ENCODE measurements at places on chromosomes 16 and 17.

- no peak for DNase-seq
Measured at GRCh38 chr16:2592786-2593185, 55.0 kb downstream of the PDPK1 start.

- DNase-seq = no peak
Measured at GRCh38 chr16:79037521-79038373, 562.8 kb downstream of the MAF start.

- DNase-seq = no peak
Measured at GRCh38 chr17:80262775-80263244, 2.2 kb downstream of the RNF213 start.

- DNase-seq = no peak
Measured at GRCh38 chr16:63130942-63131341, 1094.7 kb upstream of the CDH8 start.

DNA sequence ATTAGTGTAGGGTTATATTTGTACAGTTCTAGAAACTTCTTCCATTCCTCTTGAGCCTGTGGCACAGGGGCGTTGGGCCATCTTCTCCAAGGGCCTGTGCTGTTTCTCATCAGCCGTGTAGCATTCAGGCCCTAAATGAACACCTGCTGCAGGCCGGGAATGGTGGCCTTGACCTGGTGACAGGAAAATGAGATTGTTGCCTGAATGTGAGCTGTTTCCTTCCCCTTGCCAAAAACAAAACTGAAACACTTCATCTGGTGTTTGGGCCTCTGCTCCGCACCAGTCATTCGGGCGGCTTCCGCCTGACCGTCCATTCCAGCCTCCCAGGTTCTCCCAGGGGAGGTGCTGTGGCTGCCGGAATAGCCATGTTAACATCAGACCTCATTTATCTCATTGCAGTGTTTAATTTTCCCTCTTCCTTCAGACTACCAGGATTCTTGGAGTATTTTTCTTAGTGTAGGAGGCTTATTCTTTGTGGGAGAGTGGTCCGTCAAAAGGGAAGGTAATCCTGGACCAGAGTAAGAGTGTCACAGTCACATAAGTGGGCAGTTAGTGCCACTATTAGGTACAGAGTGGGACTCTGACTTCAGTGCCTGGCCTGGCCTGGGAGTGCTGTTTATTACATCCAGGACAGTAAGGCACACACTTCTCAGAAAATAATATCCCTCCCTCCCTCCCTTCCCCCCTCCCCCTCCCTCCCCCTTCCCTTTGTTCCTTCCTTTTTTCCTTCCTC is 61.9 kb downstream of the WWP2 start:
- DNase-seq = no peak

- no peak for DNase-seq
Measured at GRCh38 chr17:38705523-38705802, 390 bp downstream of the MLLT6 start.

GRCh38 chr17:1573932-1574696 is 11.5 kb upstream of the PITPNA start:
- DNase-seq = peak; percentile 65

DNA sequence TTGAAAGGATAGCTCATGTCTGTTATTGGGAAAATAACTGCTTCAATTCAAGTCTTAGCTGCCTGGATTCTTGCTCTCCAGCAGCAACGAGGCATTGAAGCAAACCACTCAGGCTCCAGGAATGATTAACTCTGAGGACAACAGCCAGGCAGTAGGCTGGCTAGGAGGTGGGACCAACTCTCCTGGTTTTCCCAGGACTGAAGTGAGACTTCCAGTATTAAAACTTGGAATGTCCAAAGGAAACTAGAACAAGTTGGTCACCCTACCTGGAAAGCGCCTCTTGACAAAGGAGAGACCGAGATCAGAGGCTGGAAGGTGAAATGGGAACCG is 100.7 kb downstream of the SALL1 start:
- no peak for DNase-seq

- no peak for DNase-seq
Measured at GRCh38 chr17:71656964-71657858, 463.6 kb upstream of the SOX9 start.

GRCh38 chr17:68004201-68004600 is 7.9 kb upstream of the C17orf58 start:
- DNase-seq = no peak

GRCh38 chr17:4617590-4618351 is 23.7 kb downstream of the ALOX15 start:
- DNase-seq = no peak

DNA sequence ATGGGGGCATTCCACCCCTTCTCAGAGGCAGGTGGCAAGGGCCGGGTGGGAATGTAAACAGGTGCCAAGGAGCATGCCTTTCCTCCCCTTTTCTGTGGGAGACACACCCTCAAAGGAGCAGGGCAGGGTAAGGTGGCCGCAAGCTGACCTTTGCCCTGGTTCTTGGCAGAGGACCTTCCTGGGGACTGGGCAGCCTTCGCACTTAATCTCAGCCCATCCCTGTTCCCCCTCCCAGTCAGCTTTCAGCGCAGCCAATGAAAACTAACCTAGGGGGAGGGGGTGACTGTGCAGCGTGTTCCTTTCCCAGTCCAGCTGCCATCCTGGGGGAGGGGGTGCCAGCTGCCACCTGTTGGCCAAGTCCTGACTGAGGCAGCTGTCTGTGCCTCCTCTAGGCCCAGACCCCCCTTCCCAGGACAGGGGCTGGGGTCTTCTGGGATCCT is 2.8 kb downstream of the TRAF4 start:
- DNase-seq = no peak

GRCh38 chr16:16158082-16158658 is 65.1 kb downstream of the ABCC6 start:
- no peak for DNase-seq

GRCh38 chr17:80099291-80100034 is 1.9 kb upstream of the GAA start:
- no peak for DNase-seq

DNA sequence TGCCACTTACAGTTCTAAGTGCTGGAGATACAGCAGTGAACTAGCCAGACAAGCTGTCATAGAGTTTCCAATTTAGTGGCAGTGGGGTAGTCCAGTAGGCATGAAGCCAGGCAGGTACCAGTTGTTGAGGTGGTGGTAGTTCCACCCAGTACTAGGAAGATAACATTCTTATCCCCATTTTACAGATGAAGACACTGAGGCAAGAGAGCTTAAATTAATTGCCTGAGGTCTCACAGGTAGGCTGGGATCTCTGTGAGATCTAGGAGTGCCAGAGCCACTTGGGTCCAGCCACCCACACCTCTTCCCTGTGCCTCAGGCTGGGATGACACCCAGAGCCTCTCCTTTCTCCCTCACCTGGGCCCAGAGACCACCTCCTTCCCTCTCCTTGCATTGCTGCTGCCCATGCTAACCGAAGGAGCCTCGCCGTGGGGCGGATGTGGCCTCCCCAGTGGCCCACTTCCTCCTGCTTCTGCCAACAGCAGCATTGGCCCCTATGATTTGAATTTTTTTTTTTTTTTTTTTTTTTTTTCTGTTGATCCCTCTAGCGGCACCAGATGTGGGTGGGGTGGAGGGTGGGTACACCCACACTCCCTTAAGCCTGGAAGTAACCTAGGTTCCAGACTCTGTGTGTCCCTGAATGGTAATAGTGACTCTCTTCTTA is 114.0 kb downstream of the PRKCB start:
- DNase-seq = no peak

DNA sequence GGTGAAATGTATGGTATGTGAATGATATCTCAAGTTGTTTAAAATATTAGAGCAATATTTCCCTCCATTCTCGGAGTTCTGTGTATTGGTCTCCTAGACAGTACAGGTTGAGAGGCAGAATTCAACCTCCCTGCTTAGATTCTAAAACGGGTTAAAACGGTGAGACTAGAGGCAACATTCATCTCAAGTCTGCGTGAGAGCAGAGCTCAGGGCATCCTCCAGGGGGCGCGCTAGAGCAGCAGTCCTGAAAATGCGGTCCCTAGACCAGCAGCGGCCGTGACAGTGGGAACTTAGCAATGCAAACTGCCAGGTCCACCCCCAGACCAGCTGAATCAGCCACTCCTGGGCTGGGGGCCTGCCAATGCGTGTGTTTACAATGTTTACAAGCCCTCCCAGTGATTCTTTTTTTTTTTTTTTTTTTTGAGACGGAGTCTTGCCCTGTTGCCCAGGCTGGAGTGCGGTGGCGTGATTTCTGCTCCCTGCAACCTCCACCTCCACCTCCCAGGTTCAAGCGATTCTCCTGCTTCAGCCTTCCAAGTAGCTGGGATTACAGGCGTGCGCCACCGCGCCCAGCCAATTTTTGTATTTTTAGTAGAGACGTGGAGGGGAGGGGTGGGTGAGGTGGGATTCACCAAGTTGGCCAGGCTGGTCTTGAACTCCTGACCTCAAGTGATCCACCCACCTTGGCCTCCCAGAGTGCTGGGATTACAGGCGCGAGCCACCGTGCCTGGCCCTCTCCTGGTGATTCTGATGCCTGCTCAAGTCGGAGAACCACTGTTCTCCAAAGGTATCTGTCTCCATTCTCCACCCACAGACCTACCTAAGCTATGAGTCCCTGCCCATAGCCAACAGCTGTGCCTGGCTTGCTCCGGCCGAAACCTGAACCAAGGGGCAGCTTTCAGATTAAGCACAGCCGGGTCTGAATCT is 24.2 kb downstream of the KLHL36 start:
- peak; percentile 84 for DNase-seq

- DNase-seq = no peak
Measured at GRCh38 chr17:66423056-66423955, 120.9 kb downstream of the PRKCA start.

GRCh38 chr17:42531455-42532354 is 4.3 kb upstream of the NAGLU start:
- DNase-seq = peak; percentile 52

DNA sequence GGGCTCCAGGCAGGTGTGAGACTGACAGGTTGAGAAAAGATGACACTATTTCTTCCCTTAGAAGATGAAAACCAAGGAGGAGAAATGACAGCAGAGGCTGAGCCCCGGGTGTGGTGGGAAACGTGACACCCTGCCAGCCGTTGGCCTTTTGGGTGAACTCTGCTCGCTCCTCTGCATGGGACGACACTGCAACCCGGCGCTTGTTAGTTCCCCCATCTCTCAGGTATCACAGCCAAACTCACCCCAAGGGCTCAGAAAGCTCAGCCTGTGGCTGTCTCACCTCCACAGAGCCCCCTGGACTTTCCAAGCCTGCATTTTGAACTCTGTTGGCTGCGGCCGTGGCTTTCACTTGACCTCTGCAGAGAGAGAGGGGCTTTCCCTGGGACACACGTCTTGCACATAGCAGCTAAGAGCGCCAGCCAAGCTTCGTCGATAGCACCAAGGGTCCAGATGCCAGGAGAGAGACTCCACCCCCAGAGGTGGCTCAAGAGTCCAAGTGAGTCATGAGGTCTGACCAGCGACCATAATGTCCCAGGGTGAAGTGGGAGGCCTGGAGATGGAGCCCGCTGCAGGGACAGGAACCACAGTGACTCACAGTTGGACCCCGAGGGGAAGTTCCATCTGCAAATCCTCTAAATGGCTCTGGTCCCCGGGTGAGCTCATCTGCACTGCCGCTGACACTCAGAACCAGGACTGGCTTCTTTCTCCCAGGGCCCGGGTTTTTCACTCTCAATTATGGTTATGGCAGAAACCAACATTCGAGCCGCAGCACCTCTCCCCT is 301.9 kb downstream of the SOX9 start:
- DNase-seq = peak; percentile 4

GRCh38 chr16:80459331-80459777 is 81.4 kb upstream of the DYNLRB2 start:
- no peak for DNase-seq

- no peak for DNase-seq
Measured at GRCh38 chr16:83588070-83588469, 219.7 kb upstream of the HSBP1 start.

- DNase-seq = peak; percentile 72
Measured at GRCh38 chr16:28925386-28926228, 569 bp upstream of the RABEP2 start.

- DNase-seq = no peak
Measured at GRCh38 chr16:26275021-26275590, 583.3 kb downstream of the HS3ST4 start.

- DNase-seq = no peak
Measured at GRCh38 chr16:71929048-71929447, 33.7 kb downstream of the IST1 start.

- DNase-seq = no peak
Measured at GRCh38 chr17:81608605-81609004, 28.3 kb downstream of the NPLOC4 start.

DNA sequence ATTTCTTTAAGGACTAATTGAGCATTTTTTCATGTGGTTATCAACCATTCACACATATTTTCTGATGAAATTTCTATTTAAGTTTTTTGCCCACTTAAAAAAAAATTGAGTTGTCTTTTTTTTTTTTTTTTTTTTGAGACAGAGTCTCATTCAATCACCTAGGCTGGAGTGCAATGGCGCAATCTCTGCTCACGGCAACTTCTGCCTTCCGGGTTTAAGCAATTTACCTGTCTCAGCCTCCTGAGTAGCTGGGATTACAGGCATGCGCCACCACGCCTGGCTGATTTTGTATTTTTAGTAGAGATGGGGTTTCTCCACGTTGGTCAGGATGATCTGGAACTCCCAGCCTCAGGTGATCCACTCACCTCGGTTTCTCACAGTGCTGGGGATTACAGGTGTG is 34.3 kb downstream of the RAB11FIP3 start:
- no peak for DNase-seq

DNA sequence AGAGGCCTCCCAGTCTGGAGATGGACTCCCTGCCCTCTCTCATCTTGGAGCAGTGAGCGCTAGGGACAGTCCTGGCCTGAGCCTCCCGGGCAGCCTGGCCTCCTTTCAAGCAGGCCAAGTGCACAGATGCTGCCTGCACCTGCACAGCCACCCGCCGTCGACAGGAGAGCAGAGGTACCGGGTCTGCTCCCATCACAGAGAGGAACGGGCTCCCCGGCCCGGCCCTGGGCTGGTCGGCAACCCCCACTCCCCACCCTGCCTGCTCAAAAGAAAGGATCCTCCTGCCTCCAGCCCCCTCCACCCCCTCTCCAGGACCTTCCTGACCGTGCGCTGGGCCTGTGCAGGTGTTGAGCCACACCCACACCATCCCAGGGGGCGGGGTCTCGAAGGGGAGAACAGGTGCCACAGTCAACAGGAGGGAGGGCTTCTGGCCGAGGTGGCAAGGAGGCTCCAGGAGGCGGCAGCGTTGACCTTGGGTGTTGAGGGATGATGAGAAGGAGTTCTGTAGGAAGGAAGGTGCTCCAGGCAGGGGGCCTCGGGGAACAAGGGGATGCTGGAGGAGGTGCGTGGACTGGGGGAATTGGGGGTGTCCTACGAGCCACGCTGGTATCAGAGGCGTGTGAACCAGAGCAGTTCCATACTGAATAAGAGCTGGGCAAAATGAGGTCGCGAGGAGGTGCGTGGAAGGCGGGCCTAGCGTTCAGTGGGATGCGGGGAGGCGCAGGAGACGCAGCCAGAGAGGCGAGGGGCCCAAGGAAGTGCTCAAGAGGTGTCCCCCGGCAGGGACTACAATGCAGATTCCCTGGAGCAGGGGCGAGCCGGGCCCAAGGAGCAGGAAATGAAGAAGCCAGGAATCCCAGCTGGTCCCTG is 967 bp upstream of the CDH15 start:
- DNase-seq = no peak

All from stimulated activated CD4-positive, alpha-beta T cell treated with anti-CD3 and anti-CD28 coated beads, Interleukin-12 subunit alpha, Interleukin-12 subunit beta, amount 100 ng/mL, for 4 hours (primary cell).